Esophagus squamous epithelium (tissue), 5 donors: ENCODE measurements at places on chromosomes 3 and 15. TPM values are rescaled to one million over a fixed set of nuclear protein-coding genes. Genes with fewer than 3 reads are reported as not detected.

GRCh38 chr3:23671851-23672589 is 133.7 kb upstream of the UBE2E1 start:
- DNase-seq, result no peak
- H3K4me3 ChIP-seq, result peak overlapping the region; percentile 23
- H3K4me1 ChIP-seq, result peaks cover 30% of the 10 kb centered on the region
- H3K27me3 ChIP-seq, result no peaks in the 10 kb centered on the region
- no peaks in the 10 kb centered on the region for H3K36me3 ChIP-seq

- H3K27me3 ChIP-seq, result no peaks in the 10 kb centered on the region
- H3K4me1 ChIP-seq, result peaks cover 34% of the 10 kb centered on the region
- no peaks in the 10 kb centered on the region for H3K36me3 ChIP-seq
- no peak for DNase-seq
- peak overlapping the region; percentile 57 for H3K27ac ChIP-seq
These were observed 36.7 kb downstream of the SLC9A9 start for GRCh38 chr3:143811602-143812001.

KLHL6 gene
- 1.8 TPM for total RNA-seq

- DNase-seq, result no peak
- no peaks in the 10 kb centered on the region for H3K27me3 ChIP-seq
- no peak overlapping the region for H3K27ac ChIP-seq
- H3K4me1 ChIP-seq, result no peaks in the 10 kb centered on the region
These were observed 209.5 kb downstream of the GRM7 start for GRCh38 chr3:7070461-7070860.

TUSC7 gene
- not detected for total RNA-seq

DNA sequence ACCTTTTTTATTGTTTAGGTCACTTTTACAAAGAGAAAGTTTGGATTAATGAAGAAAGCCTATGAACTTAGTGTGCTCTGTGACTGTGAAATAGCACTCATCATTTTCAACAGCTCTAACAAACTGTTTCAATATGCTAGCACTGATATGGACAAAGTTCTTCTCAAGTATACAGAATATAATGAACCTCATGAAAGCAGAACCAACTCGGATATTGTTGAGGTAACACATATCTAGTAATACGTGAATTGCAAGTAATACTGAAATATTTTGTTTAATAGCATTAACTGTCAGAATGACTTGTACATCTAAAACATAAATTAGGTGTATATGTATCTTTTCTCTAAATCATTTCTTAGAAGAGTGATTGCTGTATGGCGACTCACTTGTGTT is 79.8 kb downstream of the MEF2A start:
- no peak for DNase-seq
- no peaks in the 10 kb centered on the region for H3K27me3 ChIP-seq
- H3K4me1 ChIP-seq, result no peaks in the 10 kb centered on the region
- H3K36me3 ChIP-seq, result peaks cover 6% of the 10 kb centered on the region

LNP1 gene
- total RNA-seq, result 1.2 TPM

DNA sequence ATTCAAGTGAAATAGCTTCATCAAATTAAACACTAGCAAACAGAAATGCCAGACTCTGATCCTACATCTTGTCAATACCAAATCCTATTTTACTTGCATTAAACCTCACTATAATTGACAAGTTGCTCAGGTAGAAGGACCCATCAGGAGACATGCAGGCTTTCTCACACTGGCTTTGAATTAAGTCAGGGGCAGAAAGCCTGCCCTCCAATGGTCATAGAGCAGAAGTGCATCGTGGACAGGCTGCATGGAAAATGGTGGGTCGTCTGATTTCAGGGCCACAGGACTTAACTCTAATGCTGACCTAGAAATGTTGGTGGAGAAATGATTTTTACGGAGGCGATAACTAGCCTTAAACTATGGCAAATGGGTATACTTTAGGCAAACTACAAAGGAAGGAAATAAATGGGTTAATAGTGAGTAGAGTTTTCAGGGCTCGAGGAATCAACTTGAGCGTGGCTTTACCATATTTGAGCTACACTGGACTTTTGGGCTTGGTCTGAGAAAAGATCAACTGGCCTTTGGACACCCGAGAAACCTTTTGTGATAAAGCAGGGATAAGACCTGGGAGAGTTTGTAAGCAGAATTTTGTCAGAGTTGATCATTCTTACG is 283.9 kb downstream of the GRM7 start:
- no peaks in the 10 kb centered on the region for H3K4me1 ChIP-seq
- H3K36me3 ChIP-seq, result no peaks in the 10 kb centered on the region

CPLX3 gene
- not detected for total RNA-seq

DNA sequence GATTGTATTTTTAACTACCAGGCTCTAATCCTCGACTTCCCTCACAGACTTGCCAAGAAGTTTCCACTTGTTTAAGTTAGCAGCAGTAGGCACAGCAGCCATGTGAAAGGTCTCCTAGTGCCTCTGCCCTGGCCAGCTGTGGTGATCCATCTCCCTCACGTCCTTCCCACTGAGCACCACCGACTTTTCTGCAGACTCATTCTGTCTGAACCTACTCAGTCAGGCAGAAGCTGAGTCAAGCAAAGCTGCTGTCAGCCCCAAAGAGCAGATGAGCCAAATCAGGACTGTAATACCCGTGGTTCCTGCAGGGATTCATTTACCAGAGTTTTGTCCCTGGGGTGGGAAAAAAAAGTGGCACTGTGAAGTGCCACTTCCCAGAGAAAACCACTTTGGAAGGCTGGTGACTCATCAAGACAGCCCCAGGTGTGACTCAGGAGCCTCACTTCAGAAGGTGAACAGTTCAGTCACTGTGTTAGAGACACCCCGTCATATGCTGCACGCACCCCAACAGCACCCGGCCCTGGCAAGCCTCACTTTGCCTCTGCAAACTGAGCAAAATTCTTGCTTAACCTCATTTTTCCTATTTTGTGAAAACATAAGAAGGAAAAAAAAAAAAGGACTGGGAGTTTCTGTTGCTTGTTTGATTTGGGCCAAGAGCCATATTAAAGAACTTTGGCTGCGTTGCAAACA is 76.0 kb downstream of the WWTR1 start:
- DNase-seq, result no peak
- peak overlapping the region; percentile 19 for H3K4me3 ChIP-seq
- H3K27me3 ChIP-seq, result no peaks in the 10 kb centered on the region

PODXL2 gene
- 4.5 TPM for total RNA-seq

TJP1 gene
- 104 TPM for total RNA-seq

HEG1 gene
- total RNA-seq, result 13.3 TPM

- DNase-seq, result no peak
- peak overlapping the region; percentile 82 for H3K27ac ChIP-seq
- H3K36me3 ChIP-seq, result peaks cover 61% of the 10 kb centered on the region
These were observed 34.4 kb downstream of the ABHD2 start for GRCh38 chr15:89122505-89123180.

RBP2 gene
- total RNA-seq, result not detected

DNA sequence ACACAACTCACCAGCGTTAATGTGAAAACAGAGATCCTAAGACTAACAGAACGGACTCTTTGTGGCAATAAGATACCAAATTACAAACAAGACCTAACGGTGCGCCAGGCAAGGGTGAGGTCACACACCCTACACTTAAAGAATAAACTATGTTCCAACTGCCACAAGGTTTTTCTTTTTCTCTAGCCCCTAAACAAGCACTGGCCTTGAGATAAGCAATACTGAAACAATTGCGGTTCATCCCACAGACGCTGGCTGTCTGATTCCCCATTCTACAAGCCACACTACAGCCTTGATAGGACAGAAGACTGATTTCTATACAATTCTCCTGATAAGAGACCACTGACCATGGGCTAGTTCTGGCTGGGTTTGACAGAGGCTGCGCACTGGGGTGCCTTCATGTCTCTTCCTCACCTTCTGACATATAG is 20.5 kb upstream of the LIMD1 start:
- no peaks in the 10 kb centered on the region for H3K4me1 ChIP-seq
- no peak overlapping the region for H3K27ac ChIP-seq
- H3K4me3 ChIP-seq, result no peak overlapping the region
- no peak for DNase-seq
- H3K27me3 ChIP-seq, result no peaks in the 10 kb centered on the region
- H3K36me3 ChIP-seq, result no peaks in the 10 kb centered on the region

DNA sequence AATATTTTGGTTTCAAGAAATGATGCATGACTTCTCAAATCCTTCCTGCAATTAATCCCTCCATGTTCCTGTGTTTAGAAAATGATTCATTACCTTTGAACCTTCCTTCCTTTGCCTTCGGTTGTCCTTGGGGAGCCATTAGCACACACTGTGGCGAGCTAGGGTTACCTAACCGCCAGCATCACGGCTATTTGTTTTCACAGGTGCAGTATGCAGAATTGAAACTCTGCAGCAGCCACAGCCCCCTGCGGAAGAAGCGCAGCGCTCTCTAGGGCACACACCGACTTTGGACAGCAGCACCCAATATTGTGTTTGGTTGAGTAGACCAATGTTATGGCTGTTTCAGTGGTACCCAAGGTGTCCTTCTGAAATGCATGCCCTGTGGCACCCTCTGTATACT is 247.4 kb downstream of the MCTP2 start:
- no peak for DNase-seq
- H3K4me1 ChIP-seq, result no peaks in the 10 kb centered on the region
- H3K27me3 ChIP-seq, result no peaks in the 10 kb centered on the region
- H3K4me3 ChIP-seq, result no peak overlapping the region
- H3K27ac ChIP-seq, result no peak overlapping the region
- H3K36me3 ChIP-seq, result no peaks in the 10 kb centered on the region

ATP13A5 gene
- 0.61 TPM for total RNA-seq

GRCh38 chr15:60708684-60709083 is 229.7 kb upstream of the ICE2 start:
- DNase-seq, result no peak
- H3K4me3 ChIP-seq, result no peak overlapping the region
- H3K4me1 ChIP-seq, result peaks cover 16% of the 10 kb centered on the region
- no peaks in the 10 kb centered on the region for H3K36me3 ChIP-seq

GMNC gene
- not detected for total RNA-seq

DNA sequence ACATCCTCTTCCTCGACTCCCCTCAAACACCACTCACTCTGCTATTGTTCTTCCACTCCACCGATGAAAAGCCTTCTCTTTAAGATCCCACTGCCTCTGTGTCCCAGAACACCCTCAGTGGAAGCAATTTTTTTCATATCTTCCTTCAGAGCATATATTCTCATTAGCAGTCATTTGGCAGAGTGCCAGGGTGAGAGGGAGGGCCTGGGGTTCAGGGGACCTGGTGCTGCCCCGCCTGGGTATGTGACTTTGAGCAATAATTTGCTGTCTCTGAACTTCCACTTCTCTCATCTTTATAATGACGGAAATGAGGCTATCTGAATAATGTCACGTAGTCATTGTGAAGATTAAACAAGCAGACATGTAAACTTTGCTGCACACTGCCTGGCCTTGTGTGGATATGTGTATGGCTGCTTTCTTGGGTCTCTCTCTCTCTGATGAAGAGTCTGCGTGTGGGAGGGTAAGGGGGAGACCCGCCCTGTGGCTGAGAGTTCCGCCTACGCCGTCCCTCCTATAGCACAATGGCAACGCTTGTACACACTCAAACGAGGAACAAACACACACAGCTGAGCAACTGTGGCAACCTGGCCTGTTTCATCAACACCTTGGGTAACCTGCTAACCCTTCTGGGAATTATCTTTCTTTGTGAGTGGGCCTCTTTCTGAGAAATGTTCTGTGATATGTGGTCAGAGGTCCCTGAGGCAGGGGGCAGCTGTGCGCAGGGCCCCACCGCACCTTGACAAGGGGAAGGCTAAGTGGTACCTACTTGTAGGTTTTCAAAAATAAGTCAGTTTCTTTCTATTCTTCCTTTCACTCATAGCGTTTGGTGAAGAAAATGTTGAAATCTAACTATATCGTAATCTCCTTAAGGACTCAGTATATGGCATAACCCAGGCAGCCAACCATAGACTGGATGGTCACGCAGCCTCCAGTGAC is 369.8 kb downstream of the SV2B start:
- DNase-seq, result no peak
- H3K4me1 ChIP-seq, result peaks cover 4% of the 10 kb centered on the region
- no peak overlapping the region for H3K27ac ChIP-seq
- H3K36me3 ChIP-seq, result no peaks in the 10 kb centered on the region
- no peaks in the 10 kb centered on the region for H3K27me3 ChIP-seq

LYSMD2 gene
- 15.0 TPM for total RNA-seq

CRYGS gene
- 2.0 TPM for total RNA-seq

- no peak overlapping the region for H3K4me3 ChIP-seq
- H3K36me3 ChIP-seq, result no peaks in the 10 kb centered on the region
- H3K4me1 ChIP-seq, result no peaks in the 10 kb centered on the region
- H3K27ac ChIP-seq, result no peak overlapping the region
- no peak for DNase-seq
These were observed 247.6 kb upstream of the C2CD4B start for GRCh38 chr15:62412686-62413085.

DNA sequence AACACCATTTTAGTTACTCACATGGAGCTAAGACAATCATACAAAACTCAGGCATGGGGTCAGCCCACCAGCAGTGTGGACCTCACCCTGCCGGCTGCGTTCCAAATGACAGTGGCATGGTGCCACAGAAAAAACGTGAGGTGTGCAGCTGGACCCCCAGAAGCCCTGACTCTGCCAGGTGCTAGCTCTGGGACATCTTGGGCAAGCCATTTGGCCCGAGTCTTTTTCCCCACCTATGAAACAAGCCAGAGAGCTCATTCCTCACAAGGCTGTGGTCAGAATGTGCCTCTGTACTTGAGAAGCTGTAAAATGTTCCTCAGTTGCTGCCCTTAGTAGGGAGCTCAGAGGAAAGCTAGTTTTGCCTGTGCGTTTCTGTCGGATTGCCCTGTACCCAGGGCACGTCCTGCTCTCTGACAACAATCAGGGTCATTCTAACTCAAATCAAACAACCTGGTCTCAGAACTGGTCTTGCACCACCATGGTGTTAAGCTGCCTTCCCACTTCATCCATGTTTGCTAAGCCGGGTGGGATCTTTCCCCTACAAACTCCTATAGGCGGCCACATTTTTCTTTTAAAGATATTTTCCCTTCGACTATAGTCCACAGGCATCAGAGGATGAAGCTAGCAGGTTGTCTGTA is 44.9 kb downstream of the LIPC start:
- H3K4me3 ChIP-seq, result no peak overlapping the region
- DNase-seq, result no peak
- no peaks in the 10 kb centered on the region for H3K27me3 ChIP-seq
- peaks cover 29% of the 10 kb centered on the region for H3K4me1 ChIP-seq

DNA sequence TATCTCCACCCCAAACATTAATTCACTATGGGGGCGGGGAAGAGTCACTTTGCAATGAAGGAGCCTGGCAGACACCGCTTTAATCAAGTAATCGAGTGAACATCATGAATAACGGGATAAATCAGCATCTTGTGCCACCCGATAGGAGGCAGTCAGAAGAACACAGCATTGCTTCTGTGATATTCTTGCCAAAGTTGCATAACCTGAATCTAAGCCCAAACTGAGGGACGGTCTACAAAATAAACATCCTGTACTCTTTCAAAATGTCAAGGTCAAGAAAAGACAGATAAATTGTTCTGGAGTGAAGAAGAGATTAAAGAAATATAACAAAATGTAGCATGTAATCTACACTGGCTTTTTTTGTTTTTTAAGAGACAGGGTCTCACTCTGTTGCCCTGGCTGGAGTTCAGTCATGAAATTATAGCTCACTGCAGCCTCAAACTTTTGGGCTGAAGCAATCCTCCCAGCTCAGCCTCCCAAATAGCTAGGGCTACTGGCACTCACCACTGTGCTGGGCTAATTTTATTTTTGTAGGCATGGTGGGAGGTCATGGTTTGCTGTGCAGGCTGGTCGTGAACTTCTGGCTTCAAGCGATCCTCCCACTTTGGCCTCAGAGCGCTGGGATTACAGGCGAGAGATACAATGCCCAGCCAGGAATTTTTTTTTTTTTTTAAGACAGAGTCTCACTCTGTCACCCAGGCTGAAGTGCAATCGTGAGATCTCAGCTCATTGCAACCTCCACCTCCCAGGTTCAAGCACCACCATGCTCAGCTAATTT is 20.1 kb upstream of the VWA5B2 start:
- H3K27me3 ChIP-seq, result peaks cover 24% of the 10 kb centered on the region
- no peak overlapping the region for H3K27ac ChIP-seq
- no peaks in the 10 kb centered on the region for H3K36me3 ChIP-seq
- H3K4me3 ChIP-seq, result no peak overlapping the region
- no peaks in the 10 kb centered on the region for H3K4me1 ChIP-seq
